ENCODE measurements at places on chromosomes 11 and 22.

DNA sequence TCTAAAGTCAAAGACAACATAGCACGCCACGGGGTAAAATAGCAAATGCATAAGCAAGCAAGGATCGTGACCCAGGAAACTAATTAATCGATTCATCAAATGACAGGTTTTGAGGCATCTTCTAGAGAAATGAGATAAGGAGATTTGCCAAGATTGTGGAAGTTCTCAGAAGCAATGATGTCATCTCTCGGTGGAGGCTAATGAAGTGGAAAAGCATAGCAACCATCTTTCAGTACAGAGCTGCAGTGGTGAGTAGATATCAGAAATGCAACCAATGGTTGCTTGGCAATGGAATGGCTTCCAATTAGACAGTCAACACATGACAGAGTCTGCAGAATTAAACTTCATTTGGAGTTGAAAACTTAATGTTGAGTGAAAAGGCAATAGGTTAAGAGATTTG, 116.0 kb downstream of the KIRREL3 start:
- DNase-seq = no peak

GRCh38 chr11:111209543-111210355, 35.8 kb upstream of the POU2AF2 start:
- no peak for DNase-seq

DNA sequence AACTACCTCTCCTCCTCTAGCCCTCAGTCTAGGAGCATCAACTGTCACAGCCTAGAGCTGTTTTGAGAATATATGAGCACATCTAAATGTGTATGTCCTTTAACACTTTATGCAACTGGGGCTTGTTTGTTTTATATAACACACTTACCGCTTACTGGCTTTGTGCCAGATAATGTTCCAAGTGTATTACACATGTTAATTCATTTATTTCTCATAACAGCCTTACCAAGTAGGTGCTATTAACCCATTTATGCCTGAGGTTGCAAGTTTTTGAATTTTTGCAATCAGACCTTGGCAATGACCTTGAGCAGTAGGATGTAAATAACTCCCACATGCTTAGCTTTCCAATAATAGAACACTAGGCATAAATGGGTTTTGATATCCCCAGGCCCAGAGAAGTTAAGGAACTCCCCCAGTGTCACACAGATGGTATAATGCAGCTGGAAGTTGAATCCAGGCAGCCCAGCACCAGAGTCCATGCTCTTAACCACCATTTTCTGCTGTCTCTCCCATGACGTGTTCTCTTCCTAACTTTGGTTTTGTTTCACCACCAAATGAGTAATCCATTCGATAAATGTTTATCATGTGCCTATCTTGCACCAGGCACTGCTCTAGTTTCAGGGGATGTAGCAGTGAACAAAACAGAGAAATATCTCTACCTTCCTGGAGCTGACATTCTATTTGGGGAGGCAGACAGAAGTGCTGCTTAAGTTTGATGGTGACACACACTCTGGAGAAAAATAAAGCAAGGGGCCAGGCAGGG, 23.1 kb downstream of the PRDM11 start:
- no peak for DNase-seq

DNA sequence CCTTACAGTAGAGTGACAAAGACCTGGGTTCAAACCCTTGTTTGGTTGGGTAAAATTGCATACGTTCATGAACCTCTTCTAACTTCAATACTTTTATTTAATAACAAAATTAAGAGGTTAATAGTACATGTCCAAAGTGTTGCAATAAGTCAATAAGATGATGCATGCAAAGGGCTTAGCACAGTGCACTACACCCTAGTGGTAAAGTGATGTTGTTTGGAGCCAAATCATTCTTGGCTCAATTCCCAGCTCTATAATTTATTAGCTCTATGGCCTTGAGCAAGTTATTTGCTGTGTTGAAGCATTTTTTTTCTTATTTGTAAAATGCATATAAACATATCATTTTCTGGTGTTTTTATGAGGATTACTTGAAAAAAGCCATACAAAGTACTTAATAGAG, 945.3 kb downstream of the LRRC4C start:
- DNase-seq = no peak

- no peak for DNase-seq
Measured at GRCh38 chr11:27296497-27296896, 66.5 kb downstream of the CCDC34 start.

GRCh38 chr11:1959786-1960185, 12.7 kb downstream of the MRPL23 start:
- DNase-seq = no peak

- DNase-seq = no peak
Measured at GRCh38 chr22:47166033-47166404, 403.6 kb downstream of the TBC1D22A start.

- DNase-seq = no peak
Measured at GRCh38 chr11:16484434-16484833, 128.1 kb upstream of the SOX6 start.

DNA sequence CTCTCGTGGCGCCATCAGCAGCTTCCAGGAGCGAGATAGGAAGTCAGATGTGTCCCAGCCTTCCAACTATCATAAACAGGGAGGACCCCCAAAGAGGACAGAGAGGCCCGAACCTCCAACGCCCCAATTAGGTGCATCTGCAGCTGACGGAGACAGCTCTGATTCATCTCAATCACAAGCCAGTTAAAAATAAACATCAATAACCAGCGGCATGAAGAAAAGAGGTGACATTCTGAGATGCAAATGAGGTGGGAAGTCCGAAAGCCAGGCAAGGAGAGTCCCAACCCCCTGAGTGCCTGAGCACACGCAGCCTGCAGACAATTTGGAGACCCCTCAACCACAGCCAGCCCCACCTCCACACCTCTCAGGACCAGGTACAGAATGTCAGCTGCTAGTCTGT, 28.1 kb upstream of the IGSF9B start:
- DNase-seq = no peak

GRCh38 chr11:23924226-23924625, 572.6 kb upstream of the LUZP2 start:
- no peak for DNase-seq

DNA sequence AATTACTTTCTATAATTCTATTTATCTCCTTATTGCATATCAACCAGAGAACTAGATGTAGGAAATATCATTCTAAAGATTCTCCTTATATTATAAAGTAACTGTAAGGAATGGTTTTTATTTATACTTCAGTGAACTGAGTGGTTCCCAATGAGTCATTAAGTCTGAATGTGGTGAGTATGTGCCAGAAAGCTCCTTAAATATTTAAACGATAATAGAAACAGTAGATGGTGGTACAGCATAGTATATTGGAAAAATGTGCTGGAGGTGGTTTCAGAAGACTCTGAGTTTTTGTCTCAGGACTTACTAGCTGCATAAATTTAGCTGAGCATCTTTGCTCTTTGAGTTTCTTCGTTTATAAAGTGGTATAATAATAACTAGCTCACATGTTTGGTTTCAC, 653.5 kb downstream of the FAM181B start:
- no peak for DNase-seq

GRCh38 chr11:68436985-68437926, 23.3 kb upstream of the PPP6R3 start:
- no peak for DNase-seq

GRCh38 chr22:27151407-27151806, 494.0 kb downstream of the MIAT start:
- DNase-seq = no peak

GRCh38 chr11:63710476-63711217, 29.3 kb downstream of the RTN3 start:
- DNase-seq = no peak

- no peak for DNase-seq
Measured at GRCh38 chr11:61718621-61719302, 33.7 kb upstream of the MYRF start.

GRCh38 chr11:129694538-129694937, 121.1 kb upstream of the TMEM45B start:
- DNase-seq = no peak

DNA sequence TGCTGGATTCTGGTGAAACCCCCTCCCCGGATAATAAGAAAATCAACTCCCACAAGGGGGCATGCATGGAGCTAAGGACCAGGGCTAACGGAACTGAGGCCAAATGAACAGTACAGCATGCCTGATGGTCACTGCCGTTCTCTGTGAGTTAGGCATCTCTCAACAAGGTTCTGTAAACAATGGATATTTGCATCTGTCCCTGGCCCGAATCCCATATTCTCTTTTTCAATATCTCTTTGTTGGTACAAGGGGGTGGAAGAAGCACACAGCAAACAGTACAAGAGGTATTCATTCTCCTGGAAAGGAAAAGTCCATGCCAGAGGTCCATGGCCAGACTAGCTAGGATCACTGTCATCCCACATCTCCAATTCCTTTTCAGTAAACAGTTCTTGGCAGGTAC, 32.2 kb upstream of the APOA1 start:
- DNase-seq = no peak

- no peak for DNase-seq
Measured at GRCh38 chr11:12008790-12009616, 577 bp upstream of the DKK3 start.

DNA sequence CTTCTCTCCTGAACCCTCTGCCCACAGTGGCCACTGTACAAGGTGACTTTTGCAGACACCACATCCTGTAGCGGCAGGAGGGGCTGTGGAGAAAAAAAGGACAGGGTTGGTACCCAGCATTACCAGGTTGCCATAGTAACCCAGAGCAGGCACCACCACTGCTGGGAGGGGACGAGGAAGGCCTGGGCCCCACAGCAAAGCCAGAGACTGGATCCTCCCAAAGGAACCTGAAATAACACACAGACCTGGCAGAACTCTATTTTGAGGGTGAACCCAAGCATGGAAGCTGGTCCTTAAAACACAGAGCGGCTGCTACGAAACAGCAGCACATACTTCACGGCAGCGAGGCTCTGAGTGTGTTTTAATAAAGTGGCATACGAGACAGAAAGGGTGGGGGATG, 380.6 kb downstream of the CTTN start:
- no peak for DNase-seq

DNA sequence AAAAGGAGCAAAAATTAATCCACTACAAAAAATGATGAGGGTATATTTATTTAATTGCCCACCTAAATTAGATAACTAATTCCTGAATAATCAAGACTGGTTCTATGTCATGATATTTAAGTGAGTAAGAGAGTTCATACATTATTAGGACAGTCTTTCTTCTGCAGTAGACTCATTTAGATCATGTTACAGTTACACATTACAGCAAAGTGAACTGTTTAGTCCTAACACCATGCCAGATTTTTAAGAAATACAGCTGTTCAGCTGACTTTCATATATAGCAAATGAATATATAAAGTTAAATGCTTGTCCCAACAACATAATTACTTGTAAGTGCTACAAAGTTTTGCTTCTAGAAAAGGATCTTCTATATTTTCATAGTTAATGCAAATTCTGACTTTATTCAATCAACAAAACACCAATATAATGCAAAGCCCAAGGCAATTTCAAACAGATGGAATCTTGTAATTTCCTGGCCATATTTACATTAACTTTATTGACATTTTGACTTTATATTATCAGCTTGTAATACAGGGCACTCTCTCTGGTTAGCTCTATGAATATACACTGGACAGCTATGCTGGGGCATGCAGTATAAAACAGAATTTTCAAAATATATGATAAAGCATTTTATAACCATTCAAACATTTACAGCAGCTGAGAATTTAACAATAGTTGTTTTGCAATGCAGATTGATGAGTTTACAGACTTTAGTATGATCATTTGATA, 45.7 kb upstream of the TP53AIP1 start:
- no peak for DNase-seq

GRCh38 chr22:48155446-48155845, 1393.0 kb downstream of the TBC1D22A start:
- DNase-seq = no peak

DNA sequence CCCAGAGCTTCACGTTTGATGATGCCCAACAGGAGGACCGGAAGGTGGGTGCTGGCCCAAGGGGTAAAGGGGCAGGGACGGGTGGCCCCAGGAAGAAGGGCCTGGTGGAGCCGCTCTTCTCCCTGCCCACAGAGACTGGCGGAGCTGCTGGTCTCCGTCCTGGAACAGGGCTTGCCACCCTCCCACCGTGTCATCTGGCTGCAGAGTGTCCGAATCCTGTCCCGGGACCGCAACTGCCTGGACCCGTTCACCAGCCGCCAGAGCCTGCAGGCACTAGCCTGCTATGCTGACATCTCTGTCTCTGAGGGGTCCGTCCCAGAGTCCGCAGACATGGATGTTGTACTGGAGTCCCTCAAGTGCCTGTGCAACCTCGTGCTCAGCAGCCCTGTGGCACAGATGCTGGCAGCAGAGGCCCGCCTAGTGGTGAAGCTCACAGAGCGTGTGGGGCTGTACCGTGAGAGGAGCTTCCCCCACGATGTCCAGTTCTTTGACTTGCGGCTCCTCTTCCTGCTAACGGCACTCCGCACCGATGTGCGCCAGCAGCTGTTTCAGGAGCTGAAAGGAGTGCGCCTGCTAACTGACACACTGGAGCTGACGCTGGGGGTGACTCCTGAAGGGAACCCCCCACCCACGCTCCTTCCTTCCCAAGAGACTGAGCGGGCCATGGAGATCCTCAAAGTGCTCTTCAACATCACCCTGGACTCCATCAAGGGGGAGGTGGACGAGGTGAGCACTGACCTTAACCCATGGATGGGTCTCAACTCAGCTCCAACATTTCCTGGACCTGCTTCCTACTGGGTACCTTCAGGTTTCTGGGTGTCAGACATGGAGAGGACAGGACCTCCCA, 2.0 kb downstream of the RIC8A start:
- DNase-seq = no peak

GRCh38 chr22:43750751-43751150, 61.4 kb downstream of the EFCAB6 start:
- DNase-seq = no peak

DNA sequence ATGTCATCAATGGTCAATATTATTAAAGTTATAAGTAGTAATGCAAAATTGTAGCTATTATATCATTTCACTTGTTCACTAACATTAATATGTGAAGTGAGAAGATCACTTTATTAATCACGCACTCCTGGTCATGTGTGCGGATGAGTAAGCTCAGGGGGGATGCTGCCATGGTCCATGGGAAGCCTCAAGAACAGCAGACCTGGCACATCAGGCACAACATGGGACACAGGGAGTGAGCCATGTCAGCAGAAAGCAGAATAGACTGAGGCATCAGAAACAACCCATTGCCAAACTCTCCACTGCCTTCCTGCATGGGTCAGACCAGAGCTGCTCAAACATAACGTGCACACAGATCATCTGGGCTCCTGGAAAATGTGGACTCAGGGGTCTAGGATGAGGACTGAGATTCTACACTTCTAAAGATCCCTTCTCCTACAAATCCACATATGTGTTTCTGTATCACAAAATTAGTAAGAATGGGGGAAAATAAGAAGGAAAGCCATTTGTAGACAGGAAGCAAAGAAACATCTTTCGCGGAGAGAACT, 63.8 kb upstream of the VPREB1 start:
- DNase-seq = no peak
